Left kidney (tissue), 8 donors: ENCODE measurements at places on chromosomes 2 and 18. TPM values are rescaled to one million over a fixed set of nuclear protein-coding genes. Genes with fewer than 3 reads are reported as not detected.

Gene WIPF1
- polyA plus RNA-seq = 26.8 TPM

Gene PFN4
- polyA plus RNA-seq = 2.2 TPM

Gene SLC11A1
- 0.58 TPM for polyA plus RNA-seq

Gene CCL20
- 0.48 TPM for polyA plus RNA-seq

Gene SLC38A11
- polyA plus RNA-seq = 6.6 TPM

Gene LYG2
- polyA plus RNA-seq = 1.0 TPM

Gene FAM161A
- 32.7 TPM for polyA plus RNA-seq

Gene SPP2
- polyA plus RNA-seq = not detected

Gene MFF
- 156 TPM for polyA plus RNA-seq

Gene KATNAL2
- 14.1 TPM for polyA plus RNA-seq

Gene SALL3
- 9.6 TPM for polyA plus RNA-seq

Gene RBM44
- 0.78 TPM for polyA plus RNA-seq

Gene SPATA3
- not detected for polyA plus RNA-seq

Gene AFF3
- polyA plus RNA-seq = 26.6 TPM

Gene KIF5C
- 5.5 TPM for polyA plus RNA-seq

Gene NEB
- polyA plus RNA-seq = 30.6 TPM

Gene SOX11
- polyA plus RNA-seq = 22.9 TPM

Gene NDUFAF7
- polyA plus RNA-seq = 37.0 TPM

Gene FHL2
- polyA plus RNA-seq = 26.7 TPM

Gene VWA3B
- polyA plus RNA-seq = 0.80 TPM

Gene CRYGC
- polyA plus RNA-seq = not detected

Gene XPO1
- polyA plus RNA-seq = 322 TPM

Gene NT5C1B
- polyA plus RNA-seq = 1.5 TPM

Gene SATB2
- polyA plus RNA-seq = 18.7 TPM

Gene MERTK
- polyA plus RNA-seq = 22.9 TPM

Gene PLB1
- 1.2 TPM for polyA plus RNA-seq

Gene PER2
- 8.2 TPM for polyA plus RNA-seq

Gene COL5A2
- polyA plus RNA-seq = 133 TPM

Gene DYSF
- 15.4 TPM for polyA plus RNA-seq

Gene GALNT1
- 73.8 TPM for polyA plus RNA-seq

Gene AQP12B
- polyA plus RNA-seq = 0.35 TPM

Gene TDRD15
- polyA plus RNA-seq = not detected

Gene TXNDC2
- polyA plus RNA-seq = not detected

Gene PROM2
- 39.1 TPM for polyA plus RNA-seq

Gene IL36A
- not detected for polyA plus RNA-seq
